ENCODE measurements at places on chromosomes 5 and 9.

- DNase-seq: no peak
Observed at GRCh38 chr9:120424248-120424647, 155.7 kb downstream of the CDK5RAP2 start.

GRCh38 chr9:108668938-108669335 is 186.8 kb downstream of the ACTL7B start:
- no peak for DNase-seq

GRCh38 chr5:77231471-77232138 is 21.1 kb downstream of the PDE8B start:
- no peak for DNase-seq

- no peak for DNase-seq
Observed at GRCh38 chr5:27969157-27969556, 930.8 kb upstream of the CDH9 start.

DNA sequence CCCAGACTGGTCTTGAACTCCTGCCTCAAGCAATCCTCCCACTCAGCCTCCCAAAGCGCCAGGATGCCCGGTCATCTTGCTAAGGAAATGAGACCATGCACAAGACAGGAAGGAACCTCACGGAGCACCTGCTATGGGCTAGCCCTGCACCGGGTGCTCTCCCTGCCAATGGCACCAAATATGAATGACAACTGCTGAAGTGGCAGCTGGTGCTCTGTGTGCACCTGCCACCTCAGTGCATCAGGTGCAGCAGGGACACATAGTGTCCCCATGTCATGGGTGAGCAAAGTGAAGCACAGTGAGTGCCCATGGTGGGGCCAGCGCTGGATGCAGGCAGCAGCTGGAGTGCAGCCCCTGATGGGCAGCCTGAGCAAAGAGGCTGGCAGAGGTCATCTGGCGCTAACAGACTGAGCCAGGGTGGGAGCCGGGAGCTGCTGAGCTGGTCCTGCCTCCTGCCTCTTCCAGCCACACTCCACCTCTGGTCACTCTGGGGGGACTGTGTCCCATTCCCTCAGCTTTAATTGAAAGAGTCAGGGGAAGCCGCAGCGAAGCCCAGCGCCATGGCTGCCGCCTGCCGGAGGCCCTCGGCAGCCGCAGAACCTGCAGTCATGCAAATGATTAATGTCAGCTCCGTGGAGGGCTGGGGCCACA is 46.4 kb downstream of the BARX1 start:
- no peak for DNase-seq
